ENCODE measurements at places on chromosomes 7 and 10. TPM values are rescaled to one million over a fixed set of nuclear protein-coding genes. Genes with fewer than 3 reads are reported as not detected.

The PNLIPRP3 gene
- not detected for total RNA-seq

DNA sequence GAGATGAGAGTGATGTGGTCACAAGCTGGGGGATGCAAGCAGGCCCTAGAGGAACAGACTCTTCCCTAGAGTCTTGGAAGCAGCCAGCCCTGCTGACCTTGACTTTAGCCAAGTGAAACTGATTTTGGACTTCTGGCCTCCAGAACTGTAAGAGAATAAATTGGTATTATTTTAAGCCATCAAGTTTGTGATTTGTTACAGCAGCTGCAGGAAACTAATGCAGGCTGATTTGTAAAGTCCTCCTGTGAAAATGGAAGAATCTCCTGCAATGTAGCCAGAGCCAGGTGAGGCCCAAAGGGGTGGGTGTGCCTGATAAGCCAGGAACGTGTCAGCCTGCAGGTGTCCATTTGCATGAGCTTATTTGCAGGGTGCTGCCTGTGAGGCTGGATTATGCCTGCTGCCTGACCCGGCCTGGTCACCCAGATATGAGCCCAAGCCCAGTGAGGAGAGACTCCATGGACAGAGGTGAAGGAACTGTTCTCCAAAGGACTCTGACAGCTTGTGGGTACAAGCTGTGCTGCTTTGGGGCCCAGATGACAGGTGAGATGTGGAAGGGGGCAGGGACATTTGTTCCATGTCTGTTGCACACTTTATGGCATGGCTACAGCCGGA lies 24.6 kb upstream of the PLEKHA1 start:
- DNase-seq, result no peak

GRCh38 chr10:109770663-109771062 lies 152.6 kb downstream of the XPNPEP1 start:
- DNase-seq, result no peak

GRCh38 chr10:24935504-24936292 lies 16.7 kb downstream of the PRTFDC1 start:
- no peak for DNase-seq

The ERVW-1 gene
- not detected for total RNA-seq

DNA sequence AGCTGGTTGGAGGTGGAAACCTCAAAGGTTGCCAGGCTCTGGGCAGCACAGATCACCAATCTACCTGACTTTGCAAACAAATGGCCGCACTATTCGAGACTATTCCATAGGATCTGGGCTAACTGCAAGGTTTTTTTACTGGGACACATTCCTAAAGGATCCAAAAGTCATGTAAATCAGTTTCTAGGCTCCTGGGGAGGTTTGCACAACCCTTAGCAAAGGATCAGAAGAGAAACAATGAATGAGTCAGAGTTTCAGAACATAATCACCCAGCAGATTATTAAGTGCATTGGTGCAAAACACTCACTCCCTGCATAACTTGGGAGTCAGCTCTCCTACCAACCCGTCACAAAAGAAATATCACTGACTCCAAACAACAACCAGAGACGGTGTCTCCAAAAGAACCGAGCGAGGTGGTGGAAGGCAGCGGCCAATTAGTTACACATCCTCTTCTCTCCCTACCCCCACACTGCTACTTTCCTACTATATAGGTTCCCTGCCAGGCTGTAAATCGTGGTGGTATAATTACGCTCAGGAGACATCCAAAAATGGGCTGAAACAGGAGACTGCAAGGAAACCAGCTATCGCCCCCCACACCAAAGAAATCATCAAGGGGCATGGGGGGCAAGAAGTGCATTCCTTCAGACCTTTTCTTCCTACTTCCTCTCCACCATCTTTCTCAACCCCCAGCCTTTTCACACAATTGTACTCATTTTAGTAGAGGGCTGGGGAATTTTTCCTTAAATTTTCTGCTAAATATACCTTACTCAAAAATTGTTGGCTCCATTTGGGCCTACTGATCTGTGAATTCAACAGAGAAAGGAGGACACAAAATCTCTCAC lies 3.2 kb downstream of the UBE2H start:
- DNase-seq, result peak; percentile 26

GRCh38 chr10:114401195-114401791 lies 3.0 kb downstream of the AFAP1L2 start:
- DNase-seq, result no peak

DNA sequence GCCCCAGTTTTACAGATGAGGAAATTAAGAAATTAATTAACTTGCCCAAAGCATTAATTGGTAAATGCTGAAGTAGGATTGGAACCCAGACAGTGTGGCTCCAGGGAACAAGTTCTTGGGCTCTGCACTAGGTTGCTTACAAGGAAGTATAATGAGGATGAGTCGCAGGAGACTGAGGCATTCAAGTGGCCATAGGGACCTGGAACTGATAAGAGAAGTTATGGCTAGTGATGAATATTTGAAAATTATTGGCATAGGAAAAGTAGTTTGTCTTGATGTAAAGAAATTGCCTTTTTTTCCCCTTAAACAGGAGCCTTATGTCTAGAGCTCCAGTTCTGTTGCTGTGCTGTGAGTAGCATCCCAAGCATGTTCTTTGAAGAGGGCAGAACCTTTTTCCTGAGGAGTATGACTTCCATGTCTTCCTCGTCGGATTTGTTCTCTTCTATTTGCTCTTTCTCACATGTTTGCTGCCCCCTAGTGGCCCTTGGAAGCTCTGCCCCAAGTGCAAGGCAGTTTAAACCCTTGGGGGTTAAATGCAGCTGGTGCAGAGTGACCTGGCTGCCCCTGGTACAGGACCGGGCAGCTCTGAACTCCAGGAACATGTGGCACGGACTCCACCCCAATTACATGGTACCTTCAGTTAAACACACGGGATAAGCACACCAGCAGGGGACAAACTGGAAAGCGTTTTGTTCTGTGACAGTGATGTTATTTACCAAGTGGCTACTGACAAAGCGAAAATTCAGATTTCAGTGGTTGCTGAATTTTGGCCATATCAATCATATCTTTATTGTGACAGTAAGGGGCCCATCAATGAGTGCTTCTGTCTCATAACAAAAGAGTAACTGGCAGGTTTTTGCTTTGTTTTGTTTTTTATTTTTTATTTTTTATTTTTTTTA lies 148.8 kb downstream of the HECW1 start:
- DNase-seq, result peak; percentile 74

GRCh38 chr10:69955211-69955805 lies 97.3 kb upstream of the MACROH2A2 start:
- no peak for DNase-seq

- no peak for DNase-seq
Measured at GRCh38 chr10:96236090-96236478, 35.3 kb downstream of the BLNK start.

- no peak for DNase-seq
Measured at GRCh38 chr7:5424749-5425506, 1.3 kb upstream of the TNRC18 start.

The PKD2L1 gene
- total RNA-seq, result not detected

Data from activated CD4-positive, alpha-beta T cell treated with anti-CD3 and anti-CD28 coated beads, Interleukin-2, amount 10 ng/mL, durations not matched to agents 7 days and 5 days (primary cell).